ENCODE measurements at places on chromosomes 7 and 10.
A peak's percentile ranks its signal among the peaks of the same experiment; 100 is the strongest.

DNA sequence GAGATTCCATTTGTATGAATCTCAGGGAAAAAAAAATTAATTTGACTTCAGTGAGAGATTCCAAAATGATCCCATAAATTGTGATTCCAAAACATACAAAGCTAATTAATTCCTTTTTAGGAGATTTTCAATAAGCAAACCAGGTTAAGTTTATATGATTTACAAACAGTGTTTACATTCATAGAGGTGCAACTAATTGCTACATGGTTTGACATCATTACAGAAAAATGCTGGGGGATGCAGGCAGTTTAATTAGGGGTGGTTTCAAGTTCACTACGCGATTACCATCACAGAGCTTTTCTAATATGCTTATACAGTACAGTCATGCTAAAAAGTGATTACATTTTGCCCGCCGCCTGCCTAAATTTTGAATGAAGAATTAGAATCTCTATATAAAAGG is 143.2 kb upstream of the MGMT start:
- DNase-seq, result no peak

DNA sequence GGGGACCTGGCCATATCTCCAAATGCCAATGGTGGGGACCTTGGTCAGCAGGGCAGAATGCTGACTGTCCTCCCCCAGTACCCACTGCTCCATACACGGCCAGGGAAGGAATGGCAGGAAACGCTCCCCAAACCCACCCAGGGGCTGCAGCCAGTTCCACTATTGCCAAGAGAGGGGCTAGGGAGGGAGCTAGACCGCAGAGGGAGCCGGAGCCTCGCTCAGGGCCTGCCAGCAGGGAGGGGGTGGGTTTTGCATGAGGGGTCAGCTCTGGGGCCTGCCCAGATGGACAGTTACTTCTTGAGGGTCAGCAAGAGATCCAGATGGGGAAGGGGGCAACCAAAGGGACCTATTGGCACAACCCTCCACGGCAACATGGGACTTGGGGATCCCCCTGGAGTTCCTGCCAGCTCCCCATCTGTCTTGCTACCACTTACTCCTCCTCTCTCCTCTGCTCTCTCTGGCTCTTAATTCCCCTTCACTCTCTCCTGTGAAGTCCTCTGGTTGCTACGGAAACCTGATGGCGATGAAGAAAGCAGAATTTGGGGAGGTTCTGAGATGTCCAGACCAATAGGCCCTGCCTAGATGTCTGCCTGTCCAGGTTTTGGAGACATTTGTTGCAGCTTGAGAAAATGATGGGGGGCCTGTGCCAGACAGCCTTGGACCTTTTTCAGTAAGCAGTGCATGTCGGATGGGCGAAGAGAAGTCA is 12.6 kb downstream of the FGF8 start:
- DNase-seq, result no peak

GRCh38 chr10:77233466-77233865 is 404.1 kb downstream of the KCNMA1 start:
- DNase-seq, result no peak

- no peak for DNase-seq
Measured at GRCh38 chr10:7417807-7418206, 7.0 kb upstream of the SFMBT2 start.

GRCh38 chr10:117131376-117132327 is 6.4 kb downstream of the VAX1 start:
- no peak for DNase-seq

- no peak for DNase-seq
Measured at GRCh38 chr10:99827936-99828335, 45.5 kb downstream of the ABCC2 start.

DNA sequence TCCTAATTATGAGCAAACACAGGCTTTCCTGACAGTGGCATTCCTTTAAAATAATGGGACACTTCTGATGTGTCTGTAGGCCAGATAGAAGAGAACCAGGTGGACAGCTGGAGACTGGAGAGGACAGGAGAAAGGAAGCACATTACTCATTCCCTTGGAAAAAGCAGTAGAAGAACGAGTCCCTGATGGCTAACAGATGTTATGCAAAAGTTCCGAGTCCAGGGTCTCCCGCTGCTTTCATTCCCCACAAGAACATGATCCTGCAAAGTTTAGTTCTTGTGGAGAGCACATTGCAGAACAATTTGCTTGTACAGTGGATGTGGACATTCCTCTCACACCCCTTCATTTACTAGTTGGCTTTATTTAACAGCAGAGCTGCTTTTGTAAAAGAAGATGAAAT is 137.6 kb downstream of the GPAM start:
- DNase-seq, result no peak

GRCh38 chr7:34332006-34332405 is 326.0 kb upstream of the NPSR1 start:
- no peak for DNase-seq

GRCh38 chr10:79046326-79046725 is 22.4 kb upstream of the ZMIZ1 start:
- no peak for DNase-seq

DNA sequence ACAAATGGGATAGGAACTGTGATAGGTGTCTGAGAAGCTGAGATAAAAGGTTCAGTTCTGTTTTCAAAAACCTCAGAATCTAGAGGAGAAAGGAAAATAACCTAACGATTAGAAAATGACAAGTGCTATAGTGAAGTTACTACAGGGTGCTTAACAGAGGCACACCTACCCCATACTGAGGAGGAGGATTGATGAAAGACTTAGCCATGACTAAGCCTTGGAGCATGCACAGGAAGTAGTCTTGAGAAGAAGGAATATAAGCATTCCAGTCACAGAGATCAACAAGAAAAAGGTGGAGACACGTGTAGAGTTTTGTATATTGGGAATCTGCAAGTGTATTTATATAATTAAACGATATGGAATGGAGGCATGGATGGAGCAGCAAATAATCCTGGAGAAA is 1225.5 kb upstream of the CELF2 start:
- no peak for DNase-seq

GRCh38 chr10:24483701-24484100 is 240.0 kb downstream of the ARHGAP21 start:
- DNase-seq, result no peak

GRCh38 chr7:98870121-98870651 is 372 bp upstream of the TMEM130 start:
- peak; percentile 20 for DNase-seq

GRCh38 chr7:17153536-17153935 is 144.9 kb upstream of the AHR start:
- no peak for DNase-seq

- DNase-seq, result no peak
Measured at GRCh38 chr10:12788277-12788676, 213.2 kb downstream of the CCDC3 start.

DNA sequence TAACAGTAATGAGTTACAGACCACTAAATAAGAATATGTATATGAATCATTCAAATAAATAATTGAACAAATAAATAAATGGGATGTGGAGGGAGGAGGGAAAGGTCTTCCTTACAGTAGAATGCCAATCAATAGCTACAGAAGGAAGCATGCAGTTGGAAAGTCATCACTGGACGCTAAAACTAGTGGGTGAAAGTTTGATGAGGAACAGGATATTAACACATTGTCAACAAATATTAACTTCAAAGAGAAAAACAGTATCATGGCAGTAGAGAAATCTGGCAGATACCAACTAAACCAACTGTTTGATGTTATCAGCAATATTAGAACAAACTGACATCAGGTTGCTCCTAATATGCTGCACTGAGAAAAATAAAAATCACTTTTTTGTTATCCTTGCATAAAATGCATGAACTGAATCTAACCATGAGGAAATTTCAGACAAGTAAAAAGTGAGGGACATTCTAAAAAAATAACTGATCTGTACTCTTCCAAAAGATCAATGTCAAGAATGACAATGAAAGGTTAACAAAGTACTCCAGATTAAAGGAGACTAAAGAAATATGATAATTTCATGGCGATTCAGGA is 94.1 kb downstream of the ZFAND4 start:
- DNase-seq, result no peak

- no peak for DNase-seq
Measured at GRCh38 chr10:132943058-132943790, 854 bp upstream of the CFAP46 start.

GRCh38 chr10:118057361-118057760 is 10.6 kb upstream of the RAB11FIP2 start:
- no peak for DNase-seq

- DNase-seq, result no peak
Measured at GRCh38 chr10:100485366-100485765, 22.6 kb downstream of the WNT8B start.

- DNase-seq, result no peak
Measured at GRCh38 chr7:96928965-96929364, 76.4 kb upstream of the DLX6 start.

DNA sequence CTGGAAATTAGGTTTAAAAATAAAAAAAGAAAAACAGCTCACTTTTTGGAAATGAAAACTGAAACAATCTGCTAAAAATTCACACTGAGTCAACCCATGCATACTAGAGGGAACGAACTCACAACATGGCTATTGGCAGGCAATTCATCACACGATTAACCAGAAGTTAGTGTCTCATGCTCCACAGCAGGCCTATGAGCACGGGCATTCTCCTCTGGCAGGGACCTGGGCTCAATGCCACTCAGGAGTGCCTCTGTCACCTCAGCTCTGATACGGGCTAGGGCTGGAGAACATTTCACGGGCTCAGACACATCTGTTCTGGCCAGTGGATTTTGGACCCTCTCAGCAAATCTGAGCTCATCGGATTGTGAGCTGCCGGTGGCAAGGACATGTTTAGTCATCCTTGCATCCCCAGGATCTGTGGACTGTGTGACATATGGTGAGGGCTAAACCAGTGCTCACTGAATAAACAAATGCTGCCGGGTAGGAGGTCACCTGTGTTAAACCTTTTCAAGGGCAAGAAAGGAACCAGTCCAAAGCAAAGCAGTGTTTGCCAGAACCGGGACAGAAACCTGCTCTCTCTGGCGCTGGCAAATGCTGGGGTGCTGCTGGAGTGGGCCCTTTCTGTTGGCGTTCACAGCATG is 40.1 kb downstream of the POLR3A start:
- no peak for DNase-seq

DNA sequence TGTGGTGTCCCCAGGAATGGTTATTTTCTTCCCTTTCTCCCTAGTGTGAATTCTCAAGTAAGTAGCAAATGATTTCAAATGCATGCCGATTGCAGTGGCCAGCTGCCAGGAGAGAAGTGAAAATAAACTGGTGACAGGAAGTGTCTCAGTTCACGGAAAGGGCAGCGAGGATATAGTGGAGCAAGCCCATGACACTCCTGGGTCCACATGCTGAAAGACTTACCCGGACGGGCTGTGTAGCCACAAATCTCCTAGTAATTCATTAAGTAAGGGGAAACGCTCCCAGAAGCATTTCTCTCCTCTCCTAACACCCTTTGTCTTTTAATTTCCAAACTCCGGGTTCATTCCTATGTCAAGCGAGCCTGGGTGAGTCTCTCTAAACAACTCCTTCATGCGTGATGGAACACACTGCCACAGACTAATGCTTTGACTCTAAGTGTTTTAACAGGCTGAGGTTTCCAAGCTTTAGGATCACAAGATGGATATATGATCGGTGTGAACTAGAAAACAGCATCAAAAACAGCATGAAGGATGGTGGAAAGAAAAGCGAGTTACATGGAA is 125.6 kb downstream of the CYP26A1 start:
- peak; percentile 56 for DNase-seq

- DNase-seq, result no peak
Measured at GRCh38 chr10:124300224-124300623, 118.5 kb downstream of the OAT start.

DNA sequence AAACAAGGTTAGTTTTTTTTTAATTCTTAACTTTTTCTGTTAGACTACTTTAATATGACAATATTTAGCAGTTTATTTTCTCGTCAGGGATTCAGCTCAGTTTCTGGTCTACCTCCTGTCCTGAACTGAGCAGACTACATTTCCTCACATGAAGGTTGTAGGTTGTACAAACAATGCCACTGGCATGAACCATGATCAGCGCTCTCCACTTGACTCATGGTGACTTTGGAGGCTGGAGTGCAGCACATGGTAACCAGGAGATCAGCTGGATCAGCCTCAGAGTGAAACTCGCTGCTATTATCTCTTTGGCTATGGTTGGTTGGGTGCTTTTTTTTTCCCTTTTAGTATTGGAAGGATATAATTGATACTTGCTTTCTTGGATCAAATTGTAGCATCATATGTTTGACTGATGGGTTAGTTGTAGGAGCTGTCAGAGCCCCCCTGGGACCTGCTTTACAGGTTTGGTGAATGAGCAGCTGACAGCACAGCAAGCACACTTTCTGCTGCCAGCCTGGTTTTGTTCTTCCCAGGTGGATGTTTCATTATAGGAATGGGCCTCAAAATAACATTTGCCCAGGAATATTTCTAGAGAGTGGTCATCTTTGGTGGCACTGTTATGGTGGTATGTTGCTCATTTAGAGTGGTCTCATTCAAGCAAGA is 556.4 kb downstream of the AUTS2 start:
- DNase-seq, result no peak

DNA sequence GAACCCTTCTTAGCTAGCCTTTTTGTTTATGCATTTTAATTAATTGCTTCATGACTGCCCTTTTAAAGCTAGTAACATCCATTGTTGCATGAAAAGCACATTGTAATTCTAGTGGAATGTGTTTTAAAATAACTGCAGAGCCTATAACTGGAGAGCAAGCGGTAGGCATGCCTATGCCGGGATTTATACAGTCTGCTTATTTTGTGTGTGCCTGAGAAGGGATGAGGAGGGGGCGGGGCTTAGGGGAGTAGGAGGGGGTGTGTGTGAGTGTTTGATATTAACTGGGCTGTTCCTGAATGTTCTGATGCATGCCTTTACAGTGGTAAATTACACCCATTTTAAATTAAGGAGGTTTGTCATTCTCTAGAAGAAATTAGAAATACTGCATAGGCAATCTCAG is 208.1 kb downstream of the TCF7L2 start:
- no peak for DNase-seq

DNA sequence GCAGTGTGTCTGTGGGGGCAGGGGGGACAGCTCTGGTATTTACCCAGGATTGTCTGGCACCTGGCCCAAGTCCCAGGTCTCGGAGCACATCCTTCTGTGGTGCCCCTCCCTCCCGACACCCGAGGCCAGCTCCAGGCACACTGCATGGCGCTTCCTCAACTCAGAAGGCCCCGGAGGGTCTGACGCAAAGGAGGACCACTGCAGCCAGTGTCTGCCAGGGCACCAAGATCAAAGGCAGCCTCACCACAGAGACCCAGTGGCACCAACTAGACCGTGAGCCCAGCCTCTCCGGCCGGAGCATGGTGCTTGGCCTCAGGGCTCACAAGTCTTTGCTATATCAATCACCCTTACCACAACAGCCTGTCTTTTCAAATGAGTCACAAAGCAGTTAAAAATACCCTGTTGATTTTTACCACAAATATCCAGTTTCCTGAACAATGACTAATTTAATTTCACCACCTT is 99.3 kb upstream of the DDC start:
- DNase-seq, result no peak
